ENCODE measurements at places on chromosomes 2 and 18.

- DNase-seq = no peak
Measured at GRCh38 chr2:61350777-61351176, 120.1 kb downstream of the USP34 start.

GRCh38 chr2:67616749-67617148, 219.6 kb downstream of the ETAA1 start:
- DNase-seq = peak; percentile 40

DNA sequence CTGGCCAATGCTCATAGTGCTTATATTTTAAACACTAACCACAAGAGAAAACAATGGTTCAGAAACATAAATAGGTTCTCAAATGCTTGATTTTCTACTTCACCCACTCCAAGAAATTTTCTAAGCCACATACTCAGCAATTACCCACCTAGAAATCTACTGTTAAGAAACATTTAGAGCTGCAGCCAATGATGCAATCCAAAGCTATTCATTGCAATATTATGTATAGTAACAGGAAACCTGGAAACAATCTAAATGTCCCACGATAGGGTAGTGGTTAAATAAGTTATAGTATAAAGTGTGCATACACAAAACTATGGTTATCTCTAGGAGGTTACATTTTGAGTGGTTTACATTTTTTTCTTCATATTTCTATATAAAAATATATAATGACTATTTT, 5.7 kb downstream of the FAM237A start:
- DNase-seq = peak; percentile 21

DNA sequence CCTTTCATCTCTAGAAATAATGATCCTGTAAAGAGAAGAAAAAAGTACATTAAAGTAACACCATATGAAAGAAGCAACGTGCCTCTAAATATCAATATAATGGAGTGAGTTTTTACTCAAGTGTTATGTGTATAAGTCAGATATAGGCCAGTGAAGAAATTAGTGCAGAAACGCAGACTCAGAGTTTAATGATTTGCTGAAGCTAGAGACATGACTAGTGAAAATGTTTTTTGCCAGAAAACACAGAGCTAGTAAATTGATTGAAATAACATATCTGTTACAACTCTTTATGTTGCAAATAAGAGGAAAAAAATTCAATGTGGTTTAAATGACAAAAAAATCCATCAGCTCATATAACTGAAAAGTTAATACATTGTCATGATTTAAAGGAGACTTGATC, 217.2 kb upstream of the NXPH2 start:
- DNase-seq = no peak

DNA sequence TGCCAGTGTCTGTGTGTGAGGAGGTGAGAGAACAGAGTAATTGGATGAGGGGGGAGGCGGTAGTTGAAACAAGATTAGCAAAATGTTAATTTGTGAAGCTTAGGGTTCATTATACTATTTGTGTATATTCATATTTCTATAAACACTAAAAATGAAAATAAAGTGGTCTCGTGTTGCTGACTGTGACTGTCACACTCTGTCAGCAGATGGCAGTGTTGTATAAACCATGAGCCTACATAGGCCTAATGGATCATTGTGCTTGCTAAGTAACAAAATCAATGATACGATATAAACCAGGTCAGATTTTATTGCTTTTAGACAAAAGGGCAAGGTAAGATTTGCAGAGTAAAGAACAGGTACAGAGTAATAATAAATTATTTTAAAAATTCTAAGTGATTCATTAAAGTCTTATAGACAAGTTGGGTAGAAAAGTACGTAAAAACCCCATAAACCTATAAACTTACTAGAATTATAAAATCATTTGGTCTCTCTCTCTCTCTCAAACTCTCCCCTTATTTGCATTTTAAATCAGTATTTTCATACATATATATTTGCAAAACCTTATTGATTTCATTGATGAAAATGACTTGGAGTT, 182.7 kb downstream of the RPIA start:
- peak; percentile 46 for DNase-seq

DNA sequence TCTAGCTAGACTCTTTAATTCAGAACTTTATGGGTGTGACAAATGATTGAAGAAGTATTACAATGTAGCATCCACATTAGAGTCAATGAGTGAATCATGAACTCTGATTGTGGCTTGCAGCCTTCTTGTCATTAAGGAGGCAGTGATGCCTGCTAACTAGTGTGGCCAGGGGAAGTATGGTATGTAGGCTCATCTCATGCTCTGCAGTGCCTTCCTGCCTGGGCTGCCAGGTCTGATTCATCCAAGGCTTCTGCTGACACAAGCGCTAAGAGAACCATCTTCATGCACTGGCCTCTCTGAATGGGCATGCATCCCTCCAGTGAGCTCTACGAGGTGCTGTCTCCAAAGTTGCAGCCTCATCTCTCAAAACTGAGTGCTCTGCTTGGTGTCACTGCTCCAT, 144.3 kb downstream of the MTCL1 start:
- DNase-seq = peak; percentile 55

- no peak for DNase-seq
Measured at GRCh38 chr2:233436191-233436581, 81.9 kb downstream of the DGKD start.

Data from fibroblast of skin of scalp (primary cell).